ENCODE measurements at places on chromosomes 7 and 10. TPM values are rescaled to one million over a fixed set of nuclear protein-coding genes. Genes with fewer than 3 reads are reported as not detected.

The STMP1 gene
- 17.8 TPM for total RNA-seq

GRCh38 chr10:119377958-119378736 is 164.4 kb downstream of the RGS10 start:
- peaks cover 9% of the 10 kb centered on the region for H3K4me1 ChIP-seq
- DNase-seq, result no peak
- no peaks in the 10 kb centered on the region for H3K27me3 ChIP-seq
- H3K4me3 ChIP-seq, result no peak overlapping the region
- H3K36me3 ChIP-seq, result no peaks in the 10 kb centered on the region

GRCh38 chr10:67668448-67668847 is 27.5 kb downstream of the CTNNA3 start:
- H3K36me3 ChIP-seq, result no peaks in the 10 kb centered on the region
- DNase-seq, result no peak
- H3K4me1 ChIP-seq, result no peaks in the 10 kb centered on the region
- no peak overlapping the region for H3K4me3 ChIP-seq
- H3K27me3 ChIP-seq, result no peaks in the 10 kb centered on the region

DNA sequence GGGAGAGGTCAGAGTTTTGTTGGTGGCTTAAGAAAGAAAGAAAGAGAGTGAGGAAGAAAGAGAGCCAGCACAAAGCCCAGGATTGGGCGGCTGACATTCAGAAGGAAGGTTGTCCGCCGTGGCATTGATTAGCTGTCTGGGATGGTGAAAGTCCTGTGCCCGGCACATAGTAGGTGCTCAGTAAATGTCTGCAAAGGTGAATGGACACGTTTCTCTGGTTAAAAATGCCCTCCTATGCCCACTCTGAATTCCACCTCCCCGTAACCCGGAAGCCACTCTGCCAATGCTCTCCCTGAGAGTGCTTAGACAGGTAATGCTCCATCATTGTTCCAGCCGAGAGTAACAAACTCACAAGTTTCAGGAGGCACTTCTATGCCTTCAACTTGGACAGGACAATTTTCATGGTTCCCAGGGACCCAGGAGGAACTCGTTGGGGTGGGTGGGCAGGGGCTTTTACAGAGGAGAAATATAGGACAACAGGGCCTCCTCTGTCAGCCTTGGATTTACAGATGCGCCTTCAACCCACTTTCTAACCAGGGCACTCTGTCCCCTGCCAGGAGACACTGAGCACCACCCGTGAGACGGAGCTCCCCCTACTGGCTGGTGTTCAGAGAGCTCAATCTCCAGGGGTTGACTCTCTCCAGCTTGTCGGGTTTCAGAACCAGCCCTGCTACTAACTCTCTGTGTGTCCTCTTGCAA is 411.5 kb upstream of the ZMIZ1 start:
- H3K4me3 ChIP-seq, result no peak overlapping the region
- no peak overlapping the region for H3K27ac ChIP-seq

GRCh38 chr7:105756367-105756766 is 120.0 kb downstream of the ATXN7L1 start:
- H3K36me3 ChIP-seq, result no peaks in the 10 kb centered on the region
- peaks cover 2% of the 10 kb centered on the region for H3K27me3 ChIP-seq
- DNase-seq, result no peak
- no peak overlapping the region for H3K4me3 ChIP-seq
- H3K27ac ChIP-seq, result no peak overlapping the region
- H3K4me1 ChIP-seq, result peaks cover 24% of the 10 kb centered on the region

Data from activated T-cell treated with anti-CD3 and anti-CD28 coated beads, Interleukin-2, amount 50 U/mL, for 72 hours (primary cell).